ENCODE measurements at places on chromosomes 5 and 9.

- DNase-seq = no peak
Measured at GRCh38 chr5:170638051-170638450, 134.2 kb downstream of the KCNIP1 start.

DNA sequence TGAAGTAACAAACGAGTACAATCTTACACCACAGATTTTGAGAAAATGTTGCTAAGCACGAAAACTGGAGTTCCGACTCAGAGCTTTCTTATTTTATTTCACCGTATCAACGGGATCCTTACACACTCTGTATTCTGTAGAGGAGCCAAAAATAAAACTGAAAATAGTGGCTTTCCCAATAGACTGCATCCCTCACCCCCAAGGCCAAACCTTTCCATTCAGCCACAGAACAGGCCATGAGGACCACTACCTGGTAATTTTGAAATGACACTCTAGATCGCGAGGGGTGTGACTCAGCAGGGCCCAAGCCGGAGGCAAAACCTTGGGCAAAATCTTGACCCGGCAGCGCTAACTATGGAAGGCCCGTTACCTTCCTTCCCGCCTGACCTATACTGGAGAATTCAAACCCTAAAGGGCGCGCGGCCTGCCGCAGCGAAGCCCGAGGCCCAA, 432 bp downstream of the HSPA9 start:
- DNase-seq = no peak

DNA sequence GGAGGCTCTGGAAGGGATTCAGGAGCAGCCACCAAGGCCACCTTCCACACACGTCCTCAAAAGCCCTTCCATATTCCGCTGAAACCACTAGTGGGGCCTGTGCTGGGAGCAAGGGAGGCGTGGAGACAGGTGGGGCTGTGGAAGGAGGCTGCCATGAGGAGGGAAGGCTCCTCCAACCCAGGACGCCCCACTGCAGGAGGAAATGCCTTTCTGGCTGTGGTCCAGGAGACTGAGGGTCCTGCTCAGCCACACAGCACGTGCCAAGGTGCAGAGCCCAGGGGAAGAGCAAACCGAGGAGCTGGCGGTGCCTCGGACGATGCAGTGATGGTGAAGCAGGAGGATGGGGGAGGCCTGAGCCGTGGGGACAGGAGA, 49.5 kb downstream of the ADAMTS2 start:
- no peak for DNase-seq

- no peak for DNase-seq
Measured at GRCh38 chr9:128414461-128414860, 6.2 kb upstream of the CERCAM start.

DNA sequence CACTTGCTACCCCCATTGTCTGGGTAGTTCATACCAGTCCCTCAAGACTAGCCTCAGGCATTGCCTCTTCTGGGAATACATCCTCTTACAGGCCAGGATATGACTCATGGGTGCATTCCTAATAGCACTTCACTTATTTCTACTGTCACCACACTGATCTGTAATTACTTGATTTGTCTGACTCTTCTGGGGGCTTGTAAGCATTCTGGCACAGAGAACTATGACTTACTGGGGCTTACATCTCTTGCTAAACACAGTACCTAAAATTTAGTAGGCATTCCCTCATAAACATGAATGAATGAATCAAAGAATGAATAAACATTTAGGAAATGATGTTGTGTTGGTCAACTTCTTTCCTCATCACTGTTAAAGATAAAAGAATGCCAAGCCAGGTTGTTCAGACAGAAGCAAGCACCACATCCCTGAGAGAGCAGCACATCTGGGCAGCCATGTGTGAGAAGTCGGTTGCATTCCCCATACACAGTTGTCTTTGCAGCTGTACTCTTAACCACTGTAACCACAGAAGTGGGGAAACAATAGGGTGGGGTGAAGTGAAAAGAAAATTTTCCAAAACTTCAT, 27.6 kb downstream of the IL7R start:
- DNase-seq = peak; percentile 97

- peak; percentile 6 for DNase-seq
Measured at GRCh38 chr5:52605317-52606313, 182.1 kb upstream of the ITGA1 start.

GRCh38 chr5:38465702-38466423, 90.6 kb downstream of the LIFR start:
- no peak for DNase-seq

DNA sequence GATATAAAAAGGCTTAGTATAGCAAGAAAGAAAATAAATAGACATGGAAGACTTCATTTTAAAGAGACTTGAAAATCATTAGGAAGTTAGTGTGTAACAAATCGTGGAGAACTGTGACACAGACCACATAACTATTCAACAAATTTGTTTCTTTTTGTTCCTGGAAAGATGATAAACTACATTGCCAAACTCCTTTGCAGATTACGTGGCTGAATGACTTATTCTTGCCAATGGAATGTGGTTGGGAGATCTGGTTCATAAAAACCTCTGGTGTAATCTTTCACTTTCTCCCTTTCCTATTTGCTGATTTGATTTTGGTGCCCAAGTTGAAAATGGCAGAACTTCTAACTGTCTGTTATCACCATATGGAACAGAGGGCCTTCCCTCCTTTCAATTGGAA, 328.9 kb upstream of the MEF2C start:
- peak; percentile 64 for DNase-seq

- no peak for DNase-seq
Measured at GRCh38 chr5:100780376-100780870, 122.7 kb downstream of the ST8SIA4 start.

GRCh38 chr9:128033609-128034008, 33.5 kb downstream of the NAIF1 start:
- no peak for DNase-seq

DNA sequence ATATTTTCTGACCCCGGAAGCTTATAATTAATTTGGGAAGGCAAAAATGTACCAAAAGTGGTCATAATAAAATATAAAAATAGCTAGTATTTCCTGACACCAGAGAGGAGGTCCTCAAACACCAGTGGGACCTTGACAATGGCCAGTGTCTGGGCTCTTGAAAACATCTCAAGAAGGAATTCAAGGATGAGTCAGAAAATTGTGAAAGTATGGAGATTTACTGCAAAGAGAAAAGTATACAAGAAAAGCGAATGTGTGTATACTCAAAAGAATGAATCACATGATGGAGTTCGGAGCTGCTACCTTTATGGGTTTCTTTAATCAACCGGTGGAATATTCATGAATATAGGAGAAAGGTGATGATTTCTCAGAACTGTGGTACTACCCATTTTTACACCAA, 1709.0 kb upstream of the WWC1 start:
- DNase-seq = no peak

GRCh38 chr5:149452665-149453617, 73.8 kb upstream of the IL17B start:
- peak; percentile 99 for DNase-seq

GRCh38 chr9:108780942-108781734, 74.6 kb downstream of the ACTL7B start:
- DNase-seq = no peak

DNA sequence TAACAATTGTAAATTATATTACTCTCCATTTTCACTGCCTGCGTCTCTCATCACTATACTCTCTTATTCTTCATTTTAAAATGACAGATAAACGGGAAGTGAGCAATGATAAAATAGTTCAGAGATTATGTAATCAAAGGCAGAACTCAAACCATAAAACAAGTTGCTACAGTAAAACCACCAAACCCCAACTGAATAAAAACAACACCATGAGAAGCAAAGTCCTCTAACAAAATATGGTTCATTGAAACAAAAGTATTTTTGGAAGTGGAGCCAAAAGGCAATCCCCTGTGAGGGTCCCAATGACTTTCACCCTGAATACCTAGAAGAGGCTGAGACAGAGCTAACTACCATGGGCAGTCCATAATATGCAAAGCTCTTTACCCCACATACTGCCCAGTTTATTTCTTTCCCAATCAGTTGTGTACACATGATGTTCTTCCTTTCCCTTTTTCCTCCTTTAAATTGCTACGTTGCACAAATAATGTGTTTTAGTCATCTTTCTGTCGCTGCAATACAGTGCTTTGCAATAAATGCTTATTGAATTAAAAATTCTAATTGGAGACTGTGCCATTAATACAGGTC, 64.0 kb upstream of the PTGER4 start:
- DNase-seq = peak; percentile 68

DNA sequence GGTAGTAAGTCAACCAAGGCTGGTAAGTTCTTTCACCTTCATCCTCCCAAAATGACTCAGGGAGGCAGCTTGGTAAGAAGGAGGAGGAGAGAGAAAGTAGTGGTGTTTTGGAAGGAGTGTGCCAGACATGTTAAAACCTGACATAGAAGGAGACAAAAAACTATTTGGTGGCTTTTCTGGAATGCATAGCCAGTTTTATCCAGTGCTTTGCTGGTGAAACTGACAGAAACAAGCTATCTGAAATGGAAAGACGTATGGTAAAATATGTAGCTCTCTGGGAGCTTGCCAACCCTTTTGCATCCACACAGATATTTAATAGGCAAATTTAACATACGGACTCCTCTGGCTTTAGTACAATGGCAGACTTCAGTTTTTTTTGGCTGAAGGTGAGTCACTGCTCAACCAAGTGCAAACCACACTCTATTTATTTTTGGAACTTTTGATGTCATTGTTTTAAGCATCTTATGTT, 45.4 kb downstream of the RAB14 start:
- DNase-seq = peak; percentile 89

GRCh38 chr9:114180696-114181606, 25.6 kb downstream of the COL27A1 start:
- DNase-seq = peak; percentile 73

- no peak for DNase-seq
Measured at GRCh38 chr5:158464383-158464782, 605.4 kb upstream of the CLINT1 start.

DNA sequence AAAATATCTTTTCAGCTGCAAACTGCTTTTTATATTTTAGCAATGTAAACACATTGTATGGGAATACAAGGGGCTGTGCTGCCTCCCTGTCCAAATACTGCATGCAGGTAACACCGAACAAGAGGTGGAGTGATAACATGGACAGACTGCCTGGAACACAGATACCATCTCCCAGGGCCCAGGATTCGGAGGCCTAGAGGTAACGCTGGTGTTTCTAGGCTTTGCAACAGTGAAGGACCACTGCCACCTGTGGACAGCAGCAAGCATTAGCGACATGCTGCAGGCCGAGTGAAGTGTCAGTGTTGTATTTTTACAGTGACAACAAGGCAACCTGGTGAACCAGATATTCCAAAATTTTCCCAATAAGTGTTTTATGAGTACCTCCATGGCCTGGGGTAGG, 379.1 kb downstream of the DMRT2 start:
- DNase-seq = no peak
